Sigmoid colon (tissue), 7 donors: ENCODE measurements at places on chromosomes 11 and 22. TPM values are rescaled to one million over a fixed set of nuclear protein-coding genes. Genes with fewer than 3 reads are reported as not detected.

The ZNF215 gene
- total RNA-seq = 0.49 TPM

GRCh38 chr22:41000941-41001721 is 50.0 kb downstream of the RBX1 start:
- no peaks in the 10 kb centered on the region for H3K27me3 ChIP-seq
- DNase-seq = no peak
- H3K36me3 ChIP-seq = no peaks in the 10 kb centered on the region
- no peak overlapping the region for H3K4me3 ChIP-seq
- no peaks in the 10 kb centered on the region for H3K4me1 ChIP-seq

The DGCR6 gene
- 1.4 TPM for total RNA-seq

The MPPED2 gene
- 6.8 TPM for total RNA-seq

The ZPR1 gene
- total RNA-seq = 28.6 TPM

The CNGA4 gene
- 0.55 TPM for total RNA-seq

- peaks cover 63% of the 10 kb centered on the region for H3K4me1 ChIP-seq
- no peaks in the 10 kb centered on the region for H3K36me3 ChIP-seq
- H3K27me3 ChIP-seq = no peaks in the 10 kb centered on the region
- no peak overlapping the region for H3K4me3 ChIP-seq
- peak overlapping the region; percentile 20 for H3K27ac ChIP-seq
These were observed 79.3 kb downstream of the SGSM3 start for GRCh38 chr22:40449676-40450035.

The FAM227A gene
- 3.2 TPM for total RNA-seq

GRCh38 chr11:14519597-14519916 is 629 bp downstream of the PSMA1 start:
- H3K27me3 ChIP-seq = no peaks in the 10 kb centered on the region
- H3K36me3 ChIP-seq = peaks cover 39% of the 10 kb centered on the region
- H3K27ac ChIP-seq = peak overlapping the region; percentile 90
- H3K4me3 ChIP-seq = peak overlapping the region; percentile 74
- DNase-seq = no peak

GRCh38 chr22:31504282-31504681 is 7.9 kb downstream of the SFI1 start:
- no peak for DNase-seq
- no peak overlapping the region for H3K4me3 ChIP-seq
- no peaks in the 10 kb centered on the region for H3K4me1 ChIP-seq
- H3K27ac ChIP-seq = no peak overlapping the region

DNA sequence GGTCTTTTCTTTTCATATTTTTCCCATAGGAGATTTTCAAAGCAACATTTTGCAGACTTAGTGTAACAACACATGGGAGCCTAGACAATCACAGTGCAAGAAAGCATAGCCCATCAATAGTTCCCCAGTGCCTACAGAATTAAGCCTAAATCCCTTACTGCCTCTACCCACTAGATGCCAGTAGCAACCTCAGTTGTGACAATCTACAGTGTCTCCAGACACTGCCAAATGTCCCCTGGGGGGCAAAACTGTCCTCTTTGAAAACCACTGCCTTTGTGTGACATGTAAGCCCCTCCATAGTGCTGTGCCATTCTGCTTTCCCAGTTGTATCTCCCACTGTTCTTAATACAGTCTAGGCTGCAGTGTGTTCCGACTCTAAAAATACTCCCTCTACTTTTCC is 1329.0 kb downstream of the LRRC4C start:
- H3K36me3 ChIP-seq = no peaks in the 10 kb centered on the region
- no peaks in the 10 kb centered on the region for H3K27me3 ChIP-seq
- H3K4me1 ChIP-seq = no peaks in the 10 kb centered on the region
- H3K27ac ChIP-seq = no peak overlapping the region
- no peak for DNase-seq

The CLDN5 gene
- 57.4 TPM for total RNA-seq

The OR51E1 gene
- total RNA-seq = 0.33 TPM

- no peak for DNase-seq
- H3K27ac ChIP-seq = peak overlapping the region; percentile 19
- H3K4me3 ChIP-seq = no peak overlapping the region
These were observed 1.2 kb downstream of the FOLR2 start for GRCh38 chr11:72217841-72218240.

- no peaks in the 10 kb centered on the region for H3K36me3 ChIP-seq
- peak overlapping the region; percentile 16 for H3K4me3 ChIP-seq
- H3K27ac ChIP-seq = no peak overlapping the region
- DNase-seq = peak; percentile 72
- H3K27me3 ChIP-seq = peaks cover 20% of the 10 kb centered on the region
- H3K4me1 ChIP-seq = peaks cover 16% of the 10 kb centered on the region
These were observed 3.8 kb upstream of the ADORA2A start for GRCh38 chr22:24423519-24424000.

DNA sequence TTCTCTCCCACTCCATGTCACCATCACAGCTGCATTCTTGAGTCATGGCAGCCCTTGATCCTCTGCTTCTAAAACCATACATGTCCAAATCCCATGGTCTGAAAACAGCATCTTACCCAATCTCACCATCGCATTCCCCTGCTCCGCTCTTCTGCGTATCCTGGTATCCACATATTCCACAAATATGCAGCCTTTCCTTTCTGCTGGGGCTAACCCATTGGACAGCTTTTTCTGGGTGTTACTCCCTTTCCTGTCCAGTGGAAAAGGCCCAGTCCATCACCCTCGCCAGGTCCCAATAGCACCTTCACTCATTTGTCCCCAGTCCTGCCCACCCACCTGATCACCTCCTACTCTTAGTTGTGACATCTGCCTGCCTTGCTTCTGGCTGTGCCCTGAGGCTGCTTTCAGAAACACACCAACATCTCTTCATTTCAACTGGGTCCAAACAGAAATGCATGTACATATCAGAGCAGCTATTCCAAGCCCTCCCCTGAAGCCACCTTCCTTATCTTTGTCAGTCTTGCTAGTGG is 237.6 kb upstream of the TBCEL start:
- H3K27ac ChIP-seq = no peak overlapping the region
- no peaks in the 10 kb centered on the region for H3K4me1 ChIP-seq
- no peak for DNase-seq
- no peaks in the 10 kb centered on the region for H3K36me3 ChIP-seq

GRCh38 chr22:49768077-49768910 is 59.4 kb downstream of the BRD1 start:
- peak; percentile 60 for DNase-seq
- H3K27ac ChIP-seq = no peak overlapping the region
- H3K4me1 ChIP-seq = peaks cover 13% of the 10 kb centered on the region
- no peaks in the 10 kb centered on the region for H3K27me3 ChIP-seq
- no peak overlapping the region for H3K4me3 ChIP-seq

GRCh38 chr11:107856981-107857517 is 1.5 kb downstream of the SLC35F2 start:
- H3K27ac ChIP-seq = peak overlapping the region; percentile 73
- no peaks in the 10 kb centered on the region for H3K36me3 ChIP-seq
- no peak overlapping the region for H3K4me3 ChIP-seq
- no peak for DNase-seq
- H3K4me1 ChIP-seq = no peaks in the 10 kb centered on the region

DNA sequence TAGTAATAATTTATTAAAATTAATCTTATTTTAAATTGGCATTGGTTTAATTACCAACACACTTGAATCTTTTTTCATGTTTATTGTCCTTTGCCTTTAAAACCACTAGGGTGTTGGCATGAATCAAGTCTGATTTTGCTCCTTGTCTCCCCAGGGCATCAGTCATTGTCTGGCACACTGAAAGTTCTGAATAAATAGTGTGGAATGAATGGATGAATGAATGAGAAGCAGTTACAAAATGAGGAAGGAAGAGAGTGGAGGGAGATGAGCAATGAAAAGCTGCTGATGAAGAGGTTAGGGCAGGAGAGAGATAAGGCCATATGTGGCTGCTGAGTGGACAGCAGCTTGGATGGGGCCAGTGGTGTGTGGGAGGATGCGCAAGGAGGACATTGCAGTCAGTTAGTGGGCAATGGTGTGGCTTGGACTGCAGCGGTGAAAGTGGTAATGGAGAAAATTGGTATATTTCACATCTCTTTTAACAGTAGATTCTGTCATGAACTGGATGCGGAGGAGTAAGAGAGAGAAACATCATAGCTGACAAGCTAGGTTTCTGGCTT is 132.0 kb downstream of the SPON1 start:
- H3K27me3 ChIP-seq = no peaks in the 10 kb centered on the region
- H3K4me1 ChIP-seq = no peaks in the 10 kb centered on the region
- no peak overlapping the region for H3K4me3 ChIP-seq
- no peak overlapping the region for H3K27ac ChIP-seq
- no peaks in the 10 kb centered on the region for H3K36me3 ChIP-seq

GRCh38 chr22:30561402-30562189 is 12.9 kb downstream of the GAL3ST1 start:
- no peaks in the 10 kb centered on the region for H3K36me3 ChIP-seq
- H3K4me3 ChIP-seq = no peak overlapping the region
- no peaks in the 10 kb centered on the region for H3K4me1 ChIP-seq
- H3K27ac ChIP-seq = no peak overlapping the region
- H3K27me3 ChIP-seq = no peaks in the 10 kb centered on the region
- DNase-seq = no peak

DNA sequence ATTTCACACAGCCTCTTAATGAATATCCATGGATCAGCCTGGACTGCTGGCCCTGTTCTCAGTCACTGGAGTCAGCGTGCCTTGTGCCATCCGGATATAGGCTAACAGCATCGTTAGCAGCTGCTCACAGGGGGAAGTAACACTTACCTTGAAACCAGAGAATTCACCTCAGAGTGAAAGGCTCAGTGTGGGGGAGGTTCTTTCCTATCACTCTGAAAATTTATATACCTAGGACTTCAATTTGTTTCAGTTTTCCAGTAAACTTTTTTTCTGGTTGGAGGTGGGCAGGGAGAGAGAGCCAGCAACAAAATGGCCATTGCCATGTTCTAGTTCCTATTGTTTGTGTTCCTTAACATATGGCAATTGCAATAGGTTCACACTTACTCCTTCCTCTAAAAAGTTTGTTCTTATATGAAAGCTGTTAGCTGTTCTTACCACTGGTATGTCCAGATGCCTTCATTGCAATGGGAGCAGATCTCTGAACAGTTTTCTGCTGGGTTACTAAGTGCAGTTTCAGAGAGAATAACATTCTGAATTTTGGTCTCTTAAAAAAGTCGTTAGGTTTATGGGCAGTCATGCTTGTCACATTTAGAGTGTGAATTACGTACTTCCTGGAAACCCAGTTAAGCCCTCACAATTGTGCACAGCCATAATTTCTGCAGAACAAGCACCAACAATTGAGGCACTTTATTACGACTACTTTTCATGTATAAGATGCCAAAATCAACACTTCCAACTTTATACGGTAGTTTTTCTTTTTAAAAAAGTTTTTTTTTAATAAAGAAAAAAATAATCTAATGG is 247.6 kb downstream of the CADM1 start:
- no peak overlapping the region for H3K4me3 ChIP-seq
- no peaks in the 10 kb centered on the region for H3K36me3 ChIP-seq

- H3K36me3 ChIP-seq = peaks cover 13% of the 10 kb centered on the region
- peaks cover 16% of the 10 kb centered on the region for H3K4me1 ChIP-seq
- H3K27ac ChIP-seq = peak overlapping the region; percentile 81
- no peaks in the 10 kb centered on the region for H3K27me3 ChIP-seq
- peak overlapping the region; percentile 87 for H3K4me3 ChIP-seq
- DNase-seq = no peak
These were observed 701 bp downstream of the TMEM216 start for GRCh38 chr11:61392981-61393595.

DNA sequence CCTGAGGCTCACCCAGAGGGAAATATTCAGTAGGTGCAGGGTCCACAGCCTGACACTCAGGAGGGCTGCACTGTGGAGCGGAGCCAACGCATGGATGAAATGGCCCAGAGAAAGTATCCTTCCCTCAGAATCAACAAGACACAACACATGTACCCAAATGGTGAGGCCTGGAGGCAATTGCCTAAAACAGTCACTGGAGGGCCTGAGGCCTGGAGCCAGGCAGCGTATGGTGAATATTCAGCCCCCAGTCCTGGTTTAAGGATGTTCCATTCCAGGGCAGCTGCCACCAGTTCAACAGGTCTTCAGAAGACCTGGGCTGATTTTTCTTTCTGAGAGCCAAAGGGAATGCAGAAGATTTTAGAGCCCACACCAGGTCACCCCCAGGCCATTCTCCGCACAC is 264.8 kb downstream of the INSC start:
- H3K4me3 ChIP-seq = no peak overlapping the region
- no peak overlapping the region for H3K27ac ChIP-seq
- H3K27me3 ChIP-seq = no peaks in the 10 kb centered on the region
- H3K36me3 ChIP-seq = no peaks in the 10 kb centered on the region

The MRGPRE gene
- total RNA-seq = not detected

The GTPBP1 gene
- total RNA-seq = 46.2 TPM

The C11orf16 gene
- total RNA-seq = not detected
